Ovary (tissue), 10 donors: ENCODE measurements at places on chromosomes 2 and 18. TPM values are rescaled to one million over a fixed set of nuclear protein-coding genes. Genes with fewer than 3 reads are reported as not detected.

The CDH19 gene
- 3.5 TPM for total RNA-seq

The IL37 gene
- not detected for total RNA-seq

The GALM gene
- 11.5 TPM for total RNA-seq

The RNU2-63P gene
- total RNA-seq = not detected

The MAP2 gene
- 23.9 TPM for total RNA-seq

The RAMP1 gene
- total RNA-seq = 27.1 TPM

The IL1RL2 gene
- total RNA-seq = 1.3 TPM

The UGT1A3 gene
- total RNA-seq = not detected

The LIPG gene
- 0.24 TPM for total RNA-seq

The DSEL gene
- 7.3 TPM for total RNA-seq

The RFTN2 gene
- 16.4 TPM for total RNA-seq

The RPRD1A gene
- 40.0 TPM for total RNA-seq

The MAT2A gene
- 128 TPM for total RNA-seq

The THUMPD2 gene
- 16.3 TPM for total RNA-seq

The RIOK3 gene
- 39.2 TPM for total RNA-seq

The MSTN gene
- total RNA-seq = 0.34 TPM

The KCNE4 gene
- total RNA-seq = 3.0 TPM

The POTEJ gene
- not detected for total RNA-seq

The POTEE gene
- total RNA-seq = not detected
